ENCODE measurements at places on chromosomes 7 and 10.

DNA sequence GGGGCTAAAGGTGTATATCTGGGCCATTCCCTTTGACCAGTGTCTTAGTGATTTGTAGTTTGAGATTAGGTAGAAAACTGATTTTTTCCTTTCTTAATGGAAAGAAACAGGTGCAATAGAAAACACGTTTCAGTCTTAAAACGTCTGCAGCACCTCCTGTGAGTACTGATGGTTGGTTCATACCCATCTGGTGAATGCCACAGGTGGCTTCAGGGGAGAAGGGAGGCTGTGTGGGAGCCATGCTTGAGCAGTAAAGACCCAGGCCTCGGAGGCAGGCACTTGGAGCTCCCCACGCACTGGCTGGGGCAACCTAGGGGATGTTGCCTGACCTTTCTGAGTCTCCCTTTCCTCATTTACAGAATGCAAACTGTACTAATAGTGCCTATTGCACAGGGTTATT, 171.5 kb upstream of the GRB10 start:
- ATAC-seq: no peak

- ATAC-seq: peak; percentile 98
These were observed 14.3 kb downstream of the MOSPD3 start for GRCh38 chr7:100626530-100627237.

- no peak for ATAC-seq
These were observed 33.2 kb upstream of the TLX1 start for GRCh38 chr10:101097881-101098280.

GRCh38 chr10:127426746-127427145, 122.4 kb upstream of the NPS start:
- ATAC-seq: no peak

DNA sequence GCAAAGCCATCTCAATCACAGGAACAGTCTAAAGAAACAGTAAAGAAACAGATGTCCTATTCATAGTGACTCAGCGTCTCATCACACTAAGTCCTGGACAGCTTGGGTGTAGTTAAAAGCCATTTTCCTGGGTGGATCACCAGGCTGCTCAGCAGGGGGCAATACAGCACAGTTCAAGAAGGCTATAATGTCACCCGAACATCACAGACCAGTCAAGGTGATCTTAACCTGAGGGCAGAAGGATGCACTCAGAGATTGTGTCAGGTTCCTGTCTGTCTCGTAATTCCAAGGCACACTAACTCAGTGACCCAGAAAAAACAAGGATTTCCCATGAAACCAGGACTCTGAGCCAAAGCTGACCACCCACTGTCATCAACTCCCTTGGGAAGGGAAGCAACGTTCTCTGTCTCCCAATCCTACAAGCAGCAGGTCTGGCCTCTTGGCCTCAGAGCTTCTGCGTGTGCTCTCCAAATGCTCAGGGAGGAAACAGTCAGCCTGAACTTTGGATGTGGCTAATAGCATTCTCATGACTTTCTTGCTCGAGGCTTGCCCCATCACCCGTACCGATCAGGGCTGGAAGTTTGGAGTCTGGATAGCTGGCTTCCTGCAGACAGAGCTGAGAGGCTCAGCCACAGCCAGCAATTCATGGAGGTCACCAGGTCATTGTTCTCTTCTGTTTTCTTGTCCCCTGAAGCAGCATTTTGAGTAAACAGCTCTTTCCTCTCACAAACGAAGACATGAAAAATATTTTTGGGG, 90.4 kb upstream of the FAM171A1 start:
- no peak for ATAC-seq

DNA sequence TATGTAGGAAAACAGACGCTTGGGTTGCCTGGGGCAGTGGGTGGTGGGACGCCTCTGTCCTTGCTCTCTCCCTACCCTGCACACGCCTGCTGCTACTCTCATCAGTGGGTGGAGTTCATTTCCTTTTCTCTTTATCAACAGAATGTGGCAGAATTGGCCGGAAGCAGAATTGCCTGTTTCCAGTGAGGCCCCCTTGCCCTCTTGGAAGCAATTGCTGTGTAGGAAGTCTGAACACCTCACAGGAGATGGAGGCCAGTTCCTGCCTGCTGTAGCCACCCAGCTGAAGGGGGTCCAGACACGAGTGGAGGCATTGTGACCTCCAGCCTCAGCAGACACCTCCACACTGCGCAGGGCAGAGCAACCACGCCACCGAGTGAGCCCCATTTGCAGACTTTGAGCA, 331.6 kb upstream of the ZNF32 start:
- no peak for ATAC-seq

- ATAC-seq: no peak
These were observed 4.9 kb upstream of the PPIF start for GRCh38 chr10:79342295-79342761.

DNA sequence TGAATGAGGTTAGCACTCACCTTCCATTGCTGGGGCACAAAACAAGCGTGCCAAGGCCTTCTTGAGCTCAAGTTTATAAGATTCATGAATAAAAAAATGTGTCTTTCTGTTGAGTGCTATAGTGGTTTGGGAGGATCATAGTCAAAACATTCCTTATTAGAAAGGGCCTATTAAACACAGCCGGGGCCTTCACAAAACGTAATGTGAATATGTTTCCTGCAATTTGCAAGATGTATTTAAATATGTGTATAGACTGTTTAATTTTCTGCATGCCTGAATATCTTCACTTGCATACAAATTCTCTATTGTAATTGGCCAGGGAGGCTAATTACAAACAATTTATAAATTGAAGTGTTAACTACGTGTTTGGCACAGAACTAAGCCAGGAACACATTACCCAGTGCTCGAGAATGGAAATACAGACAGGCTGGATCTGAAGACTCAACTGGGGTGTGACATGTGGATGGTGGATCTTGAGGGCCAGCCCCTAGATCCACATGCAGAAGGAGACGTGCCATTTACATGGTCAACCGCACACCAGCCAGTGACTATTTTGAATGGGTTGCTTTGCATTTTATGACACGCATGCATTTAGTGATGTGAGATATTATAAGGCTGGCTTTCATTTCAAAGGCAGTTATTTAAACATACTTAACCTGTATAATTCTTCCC, 31.3 kb downstream of the LYZL2 start:
- ATAC-seq: no peak

Data from activated CD4-positive, CD25-positive, alpha-beta regulatory T cell treated with anti-CD3 and anti-CD28 coated beads, Interleukin-2, amount 50 U/mL, for 24 hours (primary cell).